ENCODE measurements at places on chromosomes 2 and 18.

GRCh38 chr2:191341436-191341835, 96.2 kb downstream of the MYO1B start:
- no peak for DNase-seq

- DNase-seq: no peak
Observed at GRCh38 chr2:207269038-207269437, 103.3 kb upstream of the KLF7 start.

DNA sequence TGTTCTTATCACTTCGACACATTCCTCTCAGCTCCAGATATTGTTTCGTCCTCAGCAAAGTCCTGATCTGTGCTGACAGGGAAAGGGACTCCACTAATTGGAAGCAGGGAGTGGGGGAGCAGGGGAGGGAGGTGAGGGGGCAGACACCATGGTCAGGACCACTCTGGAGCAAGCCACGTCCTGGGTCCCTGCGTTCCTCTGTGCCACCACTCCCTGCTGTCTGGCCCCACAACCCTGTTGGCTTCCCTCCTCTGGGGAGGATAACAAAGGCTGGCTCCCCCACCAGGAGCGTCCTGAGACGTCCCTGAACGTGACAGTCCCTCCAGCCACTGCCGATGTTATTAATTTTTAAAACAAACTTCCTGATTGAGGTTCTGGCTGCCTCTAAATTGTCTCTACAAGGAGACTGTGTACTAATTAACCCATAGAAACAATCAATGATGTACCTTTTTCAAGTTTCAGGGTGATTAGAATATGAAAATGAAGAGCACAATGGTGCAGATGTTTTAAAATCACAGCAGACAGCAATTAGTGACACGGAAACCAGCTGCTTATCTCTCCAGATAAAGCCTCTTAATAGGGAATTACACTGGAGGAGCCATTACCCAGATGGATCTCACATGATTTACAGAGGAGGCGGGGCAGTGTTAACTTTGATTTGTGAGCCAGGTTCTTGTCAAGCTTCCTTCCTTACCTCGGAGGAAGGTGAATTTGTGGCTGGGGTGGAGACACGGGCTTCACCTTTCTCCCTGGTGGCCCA, 257.5 kb downstream of the SETBP1 start:
- no peak for DNase-seq

- DNase-seq: no peak
Observed at GRCh38 chr2:68250196-68250595, 2.1 kb downstream of the PPP3R1 start.

DNA sequence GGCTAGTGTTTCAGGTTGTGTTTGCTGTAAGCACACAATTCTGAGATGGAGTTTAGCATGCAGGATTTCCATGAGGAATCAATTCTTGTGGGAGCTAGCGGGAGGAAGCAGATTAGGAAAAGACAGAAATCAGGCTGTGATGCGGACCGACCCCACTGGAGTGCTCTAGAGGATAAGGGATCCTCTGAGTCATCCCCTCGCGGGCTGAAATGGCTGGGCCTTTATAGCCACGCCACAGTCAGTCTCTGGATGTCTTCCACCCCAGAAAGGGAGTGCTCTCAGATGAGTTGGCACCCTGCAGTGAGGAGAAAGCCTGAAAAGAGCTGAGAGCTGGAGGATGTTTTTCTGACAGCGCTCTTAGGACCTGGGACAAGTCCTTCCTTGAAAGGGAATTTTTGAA, 102.4 kb downstream of the GALNT3 start:
- DNase-seq: no peak

DNA sequence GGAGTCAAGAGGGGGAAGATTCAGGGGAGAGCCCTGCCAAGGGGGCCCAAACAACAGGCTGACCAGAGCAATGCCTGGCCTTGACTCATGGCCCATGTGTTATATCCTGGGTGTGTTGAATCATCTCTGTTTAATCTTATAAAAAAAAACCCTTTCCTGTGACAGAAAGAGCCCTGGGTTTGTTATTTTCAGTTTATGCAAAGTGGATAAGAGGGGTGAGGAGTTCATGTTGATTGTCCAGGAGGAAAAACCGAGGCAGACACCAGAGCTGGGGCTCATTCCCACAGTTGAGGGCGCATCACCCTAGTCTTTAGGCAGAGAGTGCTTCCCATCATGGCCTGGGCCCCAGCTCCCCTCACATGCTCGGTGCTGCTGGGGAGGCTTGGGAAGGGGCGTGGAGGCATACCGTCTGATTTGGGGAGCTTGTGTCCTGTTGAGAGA, 30.9 kb upstream of the IL37 start:
- no peak for DNase-seq

- DNase-seq: no peak
Observed at GRCh38 chr2:122378521-122378920, 623.1 kb downstream of the TSN start.

DNA sequence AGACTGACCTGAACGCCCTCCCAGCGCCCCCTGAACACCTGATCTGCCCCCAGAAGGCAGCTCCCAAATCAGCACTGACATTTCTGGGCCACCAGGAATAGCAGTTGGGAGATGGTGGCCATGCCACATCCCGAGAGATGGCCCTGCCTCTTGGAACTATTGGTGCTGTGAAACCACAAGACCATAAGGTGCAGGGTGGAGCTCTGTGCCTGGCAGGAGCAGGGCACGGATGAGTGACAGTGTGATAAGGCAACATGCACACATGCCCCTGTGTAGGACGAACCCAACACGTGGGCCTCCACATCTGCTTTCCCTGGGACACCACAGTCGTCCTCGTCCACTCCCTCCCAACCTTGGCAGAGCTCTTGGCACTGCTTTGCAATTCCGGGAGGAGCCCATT, 26.9 kb downstream of the ANO7 start:
- no peak for DNase-seq

DNA sequence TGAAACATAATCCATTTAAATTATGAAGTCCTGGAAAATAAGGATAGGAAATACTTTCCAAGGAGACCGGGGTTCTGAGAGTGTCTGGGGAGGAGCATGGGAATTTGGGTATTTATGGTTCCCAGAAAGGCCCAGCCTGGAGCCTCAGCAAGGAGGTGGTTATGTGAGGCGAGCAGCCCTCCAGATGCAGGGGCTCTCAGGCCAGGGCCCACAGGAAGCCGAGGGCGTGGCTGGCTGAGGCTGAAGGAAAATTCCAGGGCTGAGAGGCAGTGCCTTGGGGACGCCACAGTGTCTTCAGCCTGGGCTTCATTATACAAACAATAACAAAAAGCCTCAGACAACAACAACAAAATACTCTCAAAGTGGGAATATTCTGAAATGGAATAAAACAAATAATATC, 86.9 kb upstream of the SERPINE2 start:
- no peak for DNase-seq

- DNase-seq: no peak
Observed at GRCh38 chr2:234571620-234572407, 74.9 kb upstream of the ARL4C start.

DNA sequence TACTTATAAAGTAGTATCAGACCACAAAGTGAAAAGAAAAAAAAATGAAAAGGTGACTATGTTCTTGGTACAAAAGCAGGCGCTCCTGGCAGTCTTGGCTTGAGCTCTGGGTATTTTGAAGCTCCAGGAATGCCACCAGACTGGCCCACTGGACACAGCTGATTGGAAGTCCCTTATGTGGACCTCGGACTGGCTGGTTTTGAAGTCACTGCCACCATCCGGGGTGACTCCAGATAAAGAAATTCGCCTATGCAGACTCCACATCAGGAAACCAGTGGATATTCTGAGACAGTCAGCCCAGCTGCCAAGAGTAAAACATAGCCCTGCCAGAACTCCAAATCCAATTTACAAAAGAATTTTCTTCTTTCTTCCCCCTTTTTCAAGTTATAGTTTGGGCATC, 28.0 kb downstream of the ACKR3 start:
- no peak for DNase-seq

DNA sequence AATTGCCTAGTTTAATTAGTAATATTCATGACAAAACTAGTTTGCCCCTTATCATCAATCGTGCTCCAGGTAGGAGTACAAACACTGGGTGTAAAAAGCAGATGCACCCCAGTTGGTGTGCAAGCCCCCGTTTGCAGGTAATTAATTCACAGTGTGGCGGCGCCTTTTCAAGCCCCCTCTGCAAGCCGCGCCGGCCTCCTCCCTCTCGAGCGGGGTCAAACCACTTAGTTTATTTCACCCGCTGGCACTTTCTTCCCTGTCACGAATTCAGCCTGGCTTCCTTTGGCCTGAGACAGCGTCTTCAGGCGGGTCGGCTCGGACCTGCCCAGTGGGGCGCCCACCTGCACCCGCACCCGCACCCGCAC, 64.7 kb upstream of the MAPRE2 start:
- DNase-seq: no peak

DNA sequence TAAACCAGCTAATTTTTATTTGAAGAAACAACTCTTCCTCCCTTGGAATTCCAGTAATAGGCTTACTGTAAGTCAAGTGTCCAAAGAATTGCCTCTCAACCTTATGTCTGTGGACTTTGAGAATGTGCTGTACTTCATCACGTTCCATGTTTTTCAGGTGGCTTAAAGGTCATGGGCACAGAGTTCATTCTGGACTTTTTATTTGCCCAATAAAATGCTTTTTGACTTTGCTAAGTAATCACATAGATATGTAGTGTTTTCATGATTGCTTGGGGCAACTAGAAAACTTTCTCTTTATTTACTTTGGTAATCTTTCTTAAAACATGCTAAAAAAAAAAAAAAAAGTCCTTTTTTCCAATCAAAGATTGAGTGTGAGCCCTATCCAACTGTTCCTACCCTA, 10.4 kb upstream of the DNAH7 start:
- DNase-seq: no peak

DNA sequence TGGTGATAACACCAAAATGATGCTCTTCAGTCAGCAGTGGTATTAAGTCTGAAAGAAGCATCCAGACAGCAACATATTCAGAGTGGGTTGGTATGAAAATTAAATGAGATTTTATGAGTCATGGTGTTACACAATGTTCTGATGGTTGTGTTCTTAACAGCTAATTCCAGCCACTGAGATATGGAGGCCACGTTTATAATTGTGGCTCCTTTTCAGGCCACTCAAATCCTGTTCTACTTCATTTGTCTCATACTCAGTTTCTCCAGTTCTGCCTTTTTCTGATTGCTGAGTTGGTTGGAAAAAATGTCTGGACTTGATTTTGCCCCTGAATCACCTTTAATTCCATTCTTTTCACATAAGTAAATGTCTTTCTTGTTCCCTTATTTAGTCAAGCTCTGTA, 162.7 kb upstream of the COL3A1 start:
- no peak for DNase-seq

GRCh38 chr2:3079466-3079865, 298.2 kb downstream of the EIPR1 start:
- DNase-seq: no peak

DNA sequence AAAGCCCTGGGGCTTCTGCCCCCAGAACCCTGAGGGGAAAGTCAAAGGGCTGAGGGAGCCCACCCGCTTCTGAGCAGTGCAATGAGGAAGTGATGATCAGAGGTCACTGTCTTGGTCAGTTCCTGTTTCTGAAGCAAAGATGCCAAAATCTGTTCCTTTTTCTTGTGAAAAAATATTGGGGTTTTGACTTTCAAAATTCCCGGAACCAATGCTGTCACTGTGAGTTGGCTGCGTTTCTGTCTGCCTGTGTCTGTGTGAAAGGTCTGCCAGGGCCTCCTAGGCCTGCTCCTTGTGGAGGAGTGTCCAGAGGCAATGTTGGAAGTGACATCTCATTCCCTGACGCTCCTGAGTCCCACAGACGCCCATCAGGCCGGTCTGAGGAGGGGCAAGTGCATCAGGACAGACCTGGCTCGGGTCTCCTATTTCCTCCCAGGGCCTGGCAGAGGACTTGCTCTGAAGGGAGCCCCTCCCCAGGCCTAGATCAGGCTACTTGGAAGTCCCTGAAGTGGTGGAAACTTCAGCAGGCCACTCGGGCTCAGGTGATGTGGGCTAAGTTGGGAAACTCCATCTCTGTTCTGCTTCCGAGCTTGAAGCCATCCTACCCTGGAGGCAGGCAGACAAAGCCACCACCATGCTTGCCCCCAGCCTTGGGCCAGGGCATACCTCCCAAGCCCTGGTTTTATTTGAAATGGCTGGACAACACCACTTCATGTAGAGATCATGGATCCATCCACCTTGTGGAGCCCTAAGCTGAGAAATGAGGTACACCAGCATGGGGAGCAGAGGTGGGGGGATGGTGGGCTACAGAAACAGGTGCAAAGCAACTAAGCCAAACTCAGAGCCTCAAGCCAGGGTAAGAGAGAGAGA, 51.0 kb downstream of the PKDCC start:
- no peak for DNase-seq

DNA sequence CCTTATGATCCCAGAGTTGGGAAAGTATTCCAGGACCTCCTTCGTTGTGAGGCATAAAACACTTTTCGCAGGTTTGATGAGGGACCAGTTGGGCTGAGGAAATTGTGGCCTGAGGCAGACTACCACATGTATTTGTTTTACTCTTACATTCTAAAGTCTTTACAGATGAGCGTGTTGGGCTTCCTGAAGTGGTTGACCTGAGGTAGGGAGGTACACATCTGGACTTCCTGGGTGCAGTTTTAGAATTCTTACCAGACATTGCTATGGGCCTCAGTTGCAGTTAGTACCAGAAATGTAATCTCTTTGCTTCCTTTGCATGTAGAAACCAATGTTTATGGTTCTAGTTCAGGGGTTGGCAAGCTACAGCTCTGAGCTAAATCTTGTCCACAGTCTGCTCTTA, 48.7 kb downstream of the COA5 start:
- DNase-seq: no peak

- DNase-seq: no peak
Observed at GRCh38 chr2:228927028-228928010, 343.8 kb downstream of the PID1 start.

- DNase-seq: no peak
Observed at GRCh38 chr2:26366957-26367356, 20.4 kb upstream of the ADGRF3 start.

DNA sequence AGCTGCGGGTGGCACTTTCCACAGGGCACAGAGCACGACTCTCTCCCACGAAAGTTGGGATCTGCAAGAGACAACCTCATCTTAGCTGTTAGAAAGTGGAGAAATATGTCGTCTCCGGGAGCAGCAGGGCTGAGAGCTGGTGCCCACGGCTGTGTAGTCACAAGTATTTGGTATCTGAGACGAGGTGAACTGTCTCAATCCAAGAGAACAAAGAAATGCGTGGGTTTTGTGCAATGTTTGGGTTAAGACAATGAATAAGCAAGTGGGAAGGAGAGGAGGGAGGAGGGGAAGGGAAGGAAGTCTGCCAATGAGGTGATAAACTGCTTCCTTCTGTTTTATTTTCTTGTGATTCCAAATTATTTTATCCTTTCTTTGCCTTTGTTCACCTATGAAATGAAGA, 18.0 kb downstream of the DYTN start:
- no peak for DNase-seq

DNA sequence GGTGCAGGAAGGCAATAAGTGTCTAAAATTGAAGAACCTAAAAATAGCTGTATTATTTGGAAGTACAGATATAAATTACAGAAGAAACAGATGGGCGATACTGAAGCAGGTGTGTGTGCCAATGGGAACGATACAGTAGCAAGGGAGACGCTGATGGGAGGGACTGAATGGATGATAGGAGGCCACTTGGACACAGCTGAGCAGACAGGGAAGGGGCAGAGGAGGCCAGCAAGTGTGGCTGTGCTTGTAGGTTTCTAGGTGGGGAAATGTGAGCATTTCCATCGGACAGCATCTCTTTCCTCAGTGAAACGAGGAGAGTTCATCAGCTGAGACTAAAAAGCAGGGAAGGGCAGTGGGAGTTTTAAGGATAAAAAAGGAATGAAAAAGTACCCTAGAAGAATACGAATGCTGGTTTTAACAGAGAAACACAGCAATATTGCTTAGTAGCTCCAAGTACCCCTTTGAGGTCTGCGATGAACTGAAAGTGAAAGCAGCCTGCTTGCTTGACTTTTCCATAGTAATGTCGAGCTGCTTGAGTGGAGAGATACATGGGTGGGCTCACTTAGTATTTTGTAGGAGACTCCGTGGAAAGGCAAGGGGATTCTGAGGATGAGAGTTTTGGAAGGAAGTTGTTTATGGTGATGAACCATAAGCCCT, 91.7 kb upstream of the EPC2 start:
- no peak for DNase-seq

Measured in stimulated activated CD4-positive, alpha-beta T cell treated with anti-CD3 and anti-CD28 coated beads, Interleukin-12 subunit alpha, Interleukin-12 subunit beta, amount 100 ng/mL, for 24 hours (primary cell).